Brain microvascular endothelial cell (primary cell): ENCODE measurements at places on chromosomes 3 and 15.

DNA sequence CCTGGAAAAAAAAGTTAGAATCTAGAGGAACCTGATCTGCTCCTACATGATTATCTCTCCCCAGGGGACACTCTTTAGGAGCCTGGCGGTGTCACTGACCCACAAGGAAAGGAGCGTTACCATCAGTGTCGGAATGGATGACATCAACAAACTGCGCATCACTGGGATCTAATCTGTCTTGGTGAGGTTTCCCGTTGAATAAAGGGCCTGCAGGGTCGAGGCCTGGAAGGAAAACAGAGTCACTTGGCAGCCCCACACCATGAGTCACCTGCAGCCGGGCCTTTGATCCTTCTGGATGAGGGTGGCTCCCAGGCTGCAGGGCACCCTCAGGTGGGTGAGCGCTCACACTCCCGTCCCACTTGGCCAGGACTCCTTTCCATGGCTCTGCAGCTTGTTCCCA, 25.0 kb downstream of the LIPH start:
- no peak for DNase-seq

GRCh38 chr15:101048176-101048575, 129.0 kb downstream of the LRRK1 start:
- no peak for DNase-seq

- no peak for DNase-seq
Measured at GRCh38 chr15:74311734-74312444, 55.6 kb downstream of the CYP11A1 start.

- no peak for DNase-seq
Measured at GRCh38 chr15:34336231-34336990, 1.2 kb downstream of the SLC12A6 start.

DNA sequence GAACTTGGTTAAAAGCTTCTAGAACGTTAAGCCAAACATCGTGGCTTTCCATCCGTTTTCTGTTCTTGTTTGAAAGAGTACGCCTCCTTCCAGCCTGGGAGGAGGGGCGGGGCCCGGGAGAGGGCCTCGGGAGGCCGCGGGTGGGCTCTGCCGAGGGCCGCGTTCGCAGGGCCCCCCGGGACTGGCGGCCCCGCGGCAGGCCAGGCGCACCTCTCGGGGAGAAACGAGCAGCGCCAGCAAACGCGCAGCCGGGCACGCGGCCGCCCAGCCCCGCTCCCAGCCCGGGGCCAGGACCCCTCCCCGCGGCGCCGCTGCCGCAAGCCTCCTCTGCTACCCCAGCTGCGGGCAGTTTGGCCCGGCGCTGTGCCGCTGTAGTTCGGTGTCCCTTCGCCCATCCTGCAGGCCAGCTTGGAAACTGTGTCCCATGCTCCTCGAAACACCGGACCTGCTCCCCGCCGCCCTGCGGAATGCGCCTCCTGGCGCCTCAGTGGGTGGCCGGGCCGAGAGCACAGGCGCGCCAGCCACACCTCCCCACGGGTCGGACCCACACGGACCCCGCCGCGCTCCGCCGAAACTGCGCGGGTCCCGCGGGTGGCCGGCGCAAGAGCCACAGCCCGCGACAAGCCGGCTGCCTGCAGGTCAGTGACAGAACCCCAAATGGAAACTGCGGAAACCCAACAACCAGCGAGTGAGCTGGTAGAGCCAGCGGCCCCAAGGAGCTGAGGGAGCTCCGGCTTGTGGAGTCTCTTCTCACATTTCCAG, 2.3 kb downstream of the OCA2 start:
- no peak for DNase-seq
